GM10248 (cell line): ENCODE measurements at places on chromosomes 1 and 21.

DNA sequence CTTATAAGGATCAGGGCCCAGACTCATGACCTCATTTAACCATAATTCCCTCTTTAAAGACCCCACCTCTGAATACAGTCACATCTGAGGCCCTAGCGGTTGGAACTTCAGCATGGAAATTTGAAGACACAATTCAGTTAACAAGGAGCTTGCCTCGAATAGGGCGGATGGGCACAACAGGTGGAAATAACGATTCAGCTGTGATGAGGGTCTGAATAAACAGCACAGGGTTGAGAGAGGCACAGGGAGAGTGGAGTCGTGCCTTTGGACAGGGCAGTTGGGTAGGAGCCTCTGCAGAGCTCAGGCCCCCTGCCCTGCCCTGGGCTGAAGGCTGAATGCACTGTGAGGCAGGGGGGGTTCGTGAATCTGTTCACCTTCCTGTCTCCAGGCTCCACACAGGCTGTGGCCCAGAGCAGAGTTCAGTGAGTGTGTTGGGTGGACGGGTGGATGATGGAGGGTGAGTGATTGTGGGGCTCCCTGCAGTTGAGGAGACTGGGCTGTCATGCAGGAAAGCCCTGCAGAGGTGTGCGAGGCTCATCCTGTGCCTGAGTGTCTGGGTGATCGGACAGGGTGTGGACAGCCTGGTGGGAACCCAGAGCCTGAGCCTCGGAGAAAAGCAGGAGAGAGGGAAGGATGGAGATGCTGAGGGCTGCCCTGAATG lies 243.1 kb downstream of the FOXD2 start:
- DNase-seq: no peak

DNA sequence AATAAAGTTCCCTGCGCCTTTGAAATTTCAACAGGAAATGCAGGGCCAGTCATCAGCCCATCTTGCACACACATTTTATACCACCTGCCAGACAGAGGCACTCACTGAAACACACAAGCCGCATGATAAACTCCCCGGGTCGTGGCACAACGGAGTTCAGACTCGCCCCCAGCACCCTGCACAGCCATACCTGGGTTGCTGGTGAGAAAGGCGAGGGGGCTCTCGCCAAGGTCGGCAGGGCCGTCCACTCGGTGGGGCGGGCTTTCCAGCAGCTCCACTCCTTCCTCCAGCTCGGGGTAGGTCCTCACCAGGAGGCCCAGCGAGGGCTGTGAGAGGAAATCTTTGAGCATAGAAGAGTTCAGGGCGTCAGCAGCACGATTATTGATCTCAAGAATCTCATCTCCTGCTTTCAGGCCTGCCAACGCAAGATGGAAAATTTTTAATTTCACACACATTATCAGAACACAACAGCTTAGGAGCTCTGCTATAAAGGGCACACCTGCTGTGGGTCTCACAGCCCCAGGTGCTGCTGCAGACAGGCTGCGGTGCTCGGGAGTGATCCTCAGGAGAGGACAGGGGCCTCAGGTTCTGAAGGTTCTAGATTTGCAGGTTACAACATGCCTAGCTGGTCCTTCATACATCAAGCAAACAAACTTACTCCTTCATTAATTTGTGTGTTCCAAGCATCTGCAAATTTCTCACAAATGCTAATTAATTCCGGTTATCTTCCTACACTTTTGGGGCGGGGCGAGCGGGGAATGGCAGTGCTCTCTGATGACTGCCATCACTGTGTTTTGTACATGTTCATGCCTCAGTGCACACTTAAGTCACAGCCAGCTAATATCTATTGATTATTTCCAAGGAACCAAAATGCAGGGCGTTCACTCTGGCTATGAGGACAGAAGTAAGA lies 144.2 kb upstream of the KRTAP19-8 start:
- no peak for DNase-seq

DNA sequence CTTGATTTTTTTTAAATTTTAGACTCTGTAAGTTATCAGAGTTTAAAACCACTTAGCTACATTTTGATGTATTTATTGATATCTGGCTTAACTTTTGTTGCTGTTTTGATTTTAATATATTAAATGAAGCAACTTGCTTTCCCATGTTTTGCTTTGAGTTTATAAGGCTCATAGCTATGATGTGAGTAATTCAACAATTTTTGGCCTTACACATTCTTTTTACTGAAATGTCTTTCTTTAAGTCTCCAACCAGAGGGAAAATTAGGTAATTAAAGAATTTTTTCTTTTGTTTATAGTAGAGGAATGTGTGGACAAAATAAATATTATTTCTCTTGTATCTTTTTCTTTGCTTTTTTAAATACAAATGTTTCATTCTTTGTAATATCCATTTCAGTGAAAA lies 258.3 kb upstream of the ADAMTS5 start:
- DNase-seq: no peak

GRCh38 chr1:183543619-183544204 lies 46.5 kb downstream of the NCF2 start:
- DNase-seq: peak; percentile 23

DNA sequence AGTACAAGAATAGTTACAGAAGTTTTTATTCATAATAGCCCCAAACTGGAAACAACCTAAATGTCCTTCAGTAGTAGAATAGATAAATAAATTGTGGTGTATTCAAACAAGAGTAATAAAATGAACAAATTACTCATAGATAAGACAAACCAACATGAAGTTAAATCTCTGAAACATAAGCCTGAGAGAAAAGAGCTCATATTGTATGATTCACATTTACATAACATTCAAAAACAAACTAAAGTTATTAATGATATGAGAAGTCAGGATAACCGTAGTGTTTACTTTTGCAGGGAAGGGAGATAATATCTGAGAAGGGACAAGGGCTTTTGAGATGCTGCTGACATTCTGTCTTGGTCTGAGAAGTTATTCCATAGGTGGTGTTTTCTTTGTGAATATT lies 13.5 kb downstream of the STPG1 start:
- no peak for DNase-seq

DNA sequence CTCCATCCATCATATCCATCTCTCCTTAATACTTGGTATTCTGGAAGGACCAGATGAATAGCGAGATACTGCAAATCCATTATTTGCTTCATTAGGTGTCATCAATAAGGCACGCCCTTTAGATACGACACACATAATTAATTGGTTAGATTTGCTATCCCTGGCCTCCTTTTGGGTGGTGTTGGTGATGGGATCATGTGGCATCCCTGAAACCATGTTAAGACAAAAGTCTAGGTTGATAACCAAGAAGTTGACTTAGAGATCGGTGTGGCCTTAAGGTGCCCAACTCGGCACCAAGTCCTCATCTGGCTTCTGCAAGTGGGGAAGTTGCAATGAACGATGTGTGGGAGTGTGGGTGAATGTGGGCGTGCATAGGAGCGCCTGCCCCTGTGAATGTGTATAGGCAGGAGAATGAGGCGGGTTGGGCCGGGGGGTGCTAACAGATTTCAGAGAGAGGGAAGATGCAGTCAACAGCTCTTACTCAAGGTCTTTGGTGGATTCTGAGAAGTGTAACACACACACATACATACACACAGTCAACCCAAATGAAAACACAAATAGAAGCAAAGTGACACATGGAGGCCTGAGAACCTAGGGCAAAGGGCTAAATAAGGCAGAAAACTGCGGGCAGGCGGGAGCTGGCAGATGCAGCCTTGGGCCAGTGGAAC lies 415.7 kb upstream of the ESRRG start:
- DNase-seq: peak; percentile 10

DNA sequence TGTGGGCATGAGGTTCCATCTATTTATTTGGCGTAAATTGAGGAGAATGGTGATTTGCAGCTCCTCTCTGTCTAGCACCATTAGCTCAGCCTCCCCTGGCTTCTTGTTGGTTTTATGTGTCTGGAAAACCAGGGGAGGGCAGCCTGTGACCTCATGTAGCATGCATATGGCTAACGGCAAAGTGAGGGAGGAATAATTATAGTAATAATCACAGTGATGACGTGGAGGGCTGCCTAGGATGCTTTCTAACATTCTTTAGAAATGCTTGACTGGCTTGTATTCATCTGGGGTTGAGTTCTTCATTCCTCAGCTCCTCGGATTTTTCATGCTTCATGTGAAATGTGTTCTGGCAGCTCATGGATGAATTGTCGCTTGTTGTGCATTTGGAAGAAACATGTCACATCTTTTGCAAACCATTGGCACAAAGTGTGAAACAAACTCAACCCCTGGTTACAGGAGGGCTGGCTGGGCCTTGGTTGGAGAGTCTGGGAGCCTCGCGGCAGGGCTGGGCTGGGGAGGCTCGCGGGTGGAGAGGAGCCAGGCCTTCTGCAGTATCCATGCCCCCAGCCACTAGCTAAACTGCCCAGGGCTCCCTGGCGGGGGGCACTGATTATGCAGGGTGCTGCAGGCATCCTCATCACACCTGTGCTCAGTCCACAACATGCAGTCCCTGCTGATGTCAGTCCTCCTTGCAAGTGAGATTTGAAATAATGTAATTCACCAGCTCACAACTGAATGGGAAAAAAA lies 149.6 kb downstream of the DISC1 start:
- no peak for DNase-seq
